ENCODE measurements at places on chromosomes 1 and 21.

DNA sequence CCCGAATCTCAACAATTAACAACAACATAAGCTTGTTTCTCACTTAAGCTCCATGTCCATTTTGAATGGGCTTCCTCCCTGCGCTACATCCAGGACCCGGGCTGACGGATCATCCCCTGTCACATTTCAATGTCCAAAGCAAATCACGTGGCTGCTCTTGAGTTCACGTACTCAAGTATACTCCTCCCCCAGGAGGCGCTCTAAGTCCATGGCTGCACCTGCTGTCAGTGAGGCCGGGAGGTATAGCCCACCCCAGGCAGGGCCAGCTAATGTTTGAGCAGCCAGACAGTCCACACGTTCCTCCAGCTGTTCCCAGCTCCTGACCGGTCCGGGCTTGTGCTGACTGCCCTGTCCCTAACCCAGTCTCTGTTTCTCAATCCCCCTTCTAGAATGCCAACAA lies 220.8 kb downstream of the SLC35F3 start:
- DNase-seq = no peak

- no peak for DNase-seq
Observed at GRCh38 chr1:213973129-213973528, 14.6 kb upstream of the PROX1 start.

DNA sequence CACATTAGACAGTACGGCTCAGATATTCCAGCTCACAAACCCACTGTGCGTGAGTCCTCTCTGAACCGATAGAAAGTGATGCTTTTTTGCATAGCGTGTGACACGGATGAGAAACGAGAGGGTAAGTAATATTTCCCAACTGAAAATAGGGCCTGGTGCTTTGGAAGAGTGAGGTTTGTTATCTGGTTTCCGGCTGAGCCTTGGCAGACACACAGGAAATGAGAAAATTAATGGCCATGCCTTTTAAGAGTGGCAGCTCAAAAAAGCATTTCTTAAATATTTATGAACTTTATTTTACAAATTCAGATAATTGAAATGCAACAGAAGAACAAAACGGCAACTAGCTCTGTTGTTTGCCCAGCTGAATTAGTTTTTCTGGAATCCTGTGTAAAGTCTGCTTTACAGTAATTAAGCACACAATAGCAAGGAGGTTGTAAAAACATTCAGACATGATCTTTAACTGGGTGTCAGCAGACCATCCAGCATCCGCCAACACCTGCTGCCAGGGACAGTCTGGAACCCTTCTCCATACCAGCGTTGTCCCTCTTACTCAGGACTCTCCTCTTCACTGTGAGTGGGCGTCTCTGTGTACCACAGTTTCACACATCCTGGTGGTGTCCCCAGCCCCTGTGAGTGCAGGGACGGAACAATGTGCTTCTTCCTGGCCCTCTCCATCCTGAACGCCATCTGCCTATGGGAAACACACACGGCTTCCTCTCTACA lies 155.4 kb downstream of the PGBD5 start:
- no peak for DNase-seq

GRCh38 chr1:178382372-178382771 lies 114.4 kb downstream of the CLEC20A start:
- DNase-seq = no peak

DNA sequence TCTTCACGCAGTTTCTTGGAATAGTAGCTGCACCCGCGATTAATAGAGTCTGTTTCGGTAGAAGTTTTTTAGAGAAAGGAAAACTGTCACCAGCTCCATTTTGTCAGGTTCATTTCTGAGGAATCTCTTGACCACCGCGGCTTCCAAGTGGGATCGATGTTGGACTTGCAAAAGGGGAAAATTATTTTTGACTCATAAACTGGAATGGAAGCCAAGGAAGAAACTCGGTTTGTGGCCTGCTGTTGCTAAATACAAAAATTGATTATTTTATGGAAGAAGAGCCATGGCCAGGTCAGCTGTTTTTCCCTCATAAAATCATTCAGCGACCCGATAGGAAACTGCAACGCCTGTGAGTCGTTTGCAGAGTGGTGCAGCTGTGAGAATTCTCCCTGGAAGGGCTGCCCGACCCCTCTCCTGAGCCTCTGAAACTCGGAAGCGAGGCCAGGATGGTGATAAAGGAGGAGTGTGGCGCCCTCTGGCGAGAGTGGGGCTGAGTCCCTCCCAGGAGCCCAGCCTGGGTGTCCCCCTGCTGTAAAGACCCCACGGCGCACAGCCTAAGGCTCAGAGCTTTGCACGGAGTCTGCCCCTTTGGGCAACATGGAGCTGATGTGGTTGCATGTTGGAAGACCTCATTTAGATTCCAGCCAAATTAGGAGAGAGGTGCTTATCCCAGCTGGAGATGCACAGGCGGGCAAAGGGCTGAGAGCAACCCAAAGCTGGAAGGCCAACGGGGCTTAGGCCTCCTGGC lies 83.6 kb upstream of the SLC25A33 start:
- peak; percentile 86 for DNase-seq

DNA sequence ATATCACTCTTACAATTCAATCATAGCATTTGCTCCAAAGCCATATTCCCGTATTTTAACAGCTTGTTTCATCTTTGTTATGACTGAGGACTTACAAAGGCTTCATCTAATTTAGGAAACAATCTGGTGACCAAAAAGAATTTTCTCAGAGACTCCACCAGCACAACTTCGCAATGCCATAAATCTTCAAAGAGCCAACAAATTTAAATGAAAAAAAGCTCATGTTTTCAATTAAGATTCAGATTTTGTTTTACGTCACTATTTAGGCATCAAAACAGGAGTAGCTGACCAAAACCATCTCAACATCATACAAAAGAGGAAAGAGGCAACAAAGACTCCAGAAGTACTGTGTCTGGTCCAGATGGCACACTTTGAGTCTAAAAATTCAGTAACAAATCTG lies 373.3 kb downstream of the TTLL7 start:
- no peak for DNase-seq

- DNase-seq = no peak
Observed at GRCh38 chr1:24960071-24960801, 30.2 kb upstream of the RUNX3 start.

GRCh38 chr21:39144191-39144590 lies 39.1 kb downstream of the PSMG1 start:
- DNase-seq = no peak

DNA sequence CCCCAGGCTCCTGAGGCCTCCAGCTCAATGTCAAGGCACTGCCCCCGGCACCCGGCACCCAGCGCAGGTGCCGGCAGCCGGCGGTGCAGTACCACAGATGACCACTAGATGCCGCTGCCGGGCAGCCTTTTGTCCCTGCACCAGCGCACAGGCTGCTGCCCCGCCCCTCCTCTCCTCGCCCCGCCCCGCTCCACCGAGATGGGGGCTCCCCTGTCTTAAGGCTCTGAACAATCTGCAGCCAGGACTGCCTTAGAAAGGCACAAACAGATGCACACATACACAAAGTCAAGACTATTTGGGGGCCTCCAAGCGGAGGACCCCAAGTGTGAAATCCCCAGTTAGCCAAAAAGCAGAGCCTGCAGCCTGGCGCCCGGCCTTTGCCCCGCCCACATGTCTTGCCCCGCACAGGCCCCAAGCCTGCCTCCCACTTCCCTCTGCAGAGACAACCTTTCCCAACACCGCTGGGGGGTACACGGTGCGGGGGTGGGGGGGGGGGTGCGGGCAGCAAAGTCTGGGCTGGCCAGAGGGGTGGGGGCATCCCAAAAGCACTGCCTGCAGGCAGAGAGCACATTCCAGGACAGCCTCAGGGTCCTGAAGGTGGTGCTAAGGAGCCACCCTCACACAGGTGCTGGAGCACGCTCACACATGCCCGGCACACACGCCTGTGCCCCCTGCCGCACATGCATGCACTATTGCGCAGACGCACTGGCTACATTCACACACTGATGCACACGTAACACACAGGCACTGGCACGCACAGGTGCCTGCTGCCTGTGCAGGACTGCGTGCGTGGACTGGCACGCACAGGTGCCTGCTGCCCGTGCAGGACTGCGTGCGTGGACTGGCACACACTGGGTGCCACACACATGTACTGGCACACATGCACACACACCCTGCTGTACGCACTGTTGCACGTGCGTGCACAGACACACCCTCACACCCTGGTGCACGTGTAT lies 37.1 kb downstream of the ARHGEF16 start:
- DNase-seq = peak; percentile 79

- DNase-seq = peak; percentile 29
Observed at GRCh38 chr1:81509594-81509993, 291.1 kb upstream of the ADGRL2 start.

GRCh38 chr1:114023377-114023776 lies 44.1 kb downstream of the OLFML3 start:
- DNase-seq = no peak

- no peak for DNase-seq
Observed at GRCh38 chr1:186772228-186772627, 56.5 kb upstream of the PLA2G4A start.

- no peak for DNase-seq
Observed at GRCh38 chr1:103942029-103942428, 192.3 kb downstream of the AMY1C start.

GRCh38 chr1:166322470-166322869 lies 155.7 kb upstream of the FAM78B start:
- no peak for DNase-seq

DNA sequence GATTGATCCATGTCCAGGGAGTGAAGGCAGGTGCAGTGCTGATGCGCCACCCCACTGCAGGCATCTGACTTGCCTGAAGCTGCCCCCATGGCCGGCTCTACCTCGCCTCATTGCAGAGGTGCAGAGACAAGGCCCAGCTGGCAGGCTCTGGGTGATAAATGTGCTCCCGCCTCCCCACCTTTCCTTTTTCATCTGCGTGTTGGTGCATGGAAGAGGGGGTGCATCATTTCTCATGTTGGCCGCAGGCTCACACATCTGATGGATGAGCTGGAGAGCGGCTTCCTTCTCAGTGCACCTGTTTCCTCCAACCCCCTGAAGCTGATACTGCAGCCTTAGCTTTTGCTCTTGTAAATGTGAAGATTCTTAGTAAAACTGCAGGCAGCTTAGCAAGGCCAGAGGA lies 306.0 kb upstream of the KAZN start:
- DNase-seq = no peak

GRCh38 chr21:45263534-45263933 lies 24.2 kb downstream of the POFUT2 start:
- DNase-seq = no peak

GRCh38 chr21:31683029-31683428 lies 23.5 kb downstream of the SOD1 start:
- no peak for DNase-seq

- DNase-seq = no peak
Observed at GRCh38 chr1:204729516-204729915, 44.0 kb upstream of the LRRN2 start.

DNA sequence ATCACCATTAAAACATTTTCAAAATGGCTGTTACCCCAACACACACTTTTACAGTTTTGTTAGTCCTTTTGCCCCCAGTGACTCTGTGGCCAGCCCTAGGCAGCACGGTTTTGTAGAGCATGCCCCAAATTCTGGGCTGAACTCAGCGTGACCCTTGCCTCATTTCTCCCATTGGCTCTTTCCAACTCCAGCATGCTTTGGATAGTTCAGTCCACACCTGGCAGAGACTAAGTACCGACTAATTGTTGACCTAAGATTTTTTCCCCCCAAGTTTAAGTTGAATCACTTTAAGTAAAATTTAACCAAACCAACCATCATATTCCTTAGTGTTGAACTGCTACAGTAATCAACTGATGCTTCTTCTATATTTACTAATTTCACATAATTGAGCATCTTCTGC lies 62.4 kb upstream of the LRRC8B start:
- no peak for DNase-seq

DNA sequence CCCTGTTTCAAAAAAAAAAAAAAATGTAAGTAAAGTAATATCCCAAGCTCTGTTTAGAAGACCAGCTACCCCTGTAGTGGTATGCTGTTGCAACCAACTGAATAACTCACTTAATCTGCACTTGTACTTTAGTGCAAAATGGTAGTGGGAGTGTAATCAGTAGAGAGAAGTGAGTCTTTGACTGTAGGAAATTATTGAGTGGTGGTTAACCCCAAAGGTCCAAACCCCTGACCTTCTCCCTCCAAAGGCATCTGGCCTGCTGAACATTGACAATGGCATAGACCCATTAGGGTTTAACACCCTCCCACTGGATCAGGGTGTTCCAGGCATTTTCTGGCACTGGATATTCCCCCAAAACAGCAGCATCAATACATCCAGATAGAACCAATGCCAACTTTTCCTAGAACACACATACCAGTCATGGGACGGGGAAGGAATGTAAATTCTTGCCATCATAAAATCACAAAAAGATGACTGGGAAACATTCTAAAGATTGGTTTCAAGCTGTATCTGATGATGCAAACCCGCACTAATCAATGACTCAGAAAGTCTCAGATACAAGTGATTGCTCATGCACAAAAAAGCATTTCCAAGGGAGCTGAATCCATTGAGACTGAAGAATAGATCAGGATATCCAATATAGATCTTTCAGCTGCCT lies 110.3 kb downstream of the MRPL39 start:
- DNase-seq = no peak

DNA sequence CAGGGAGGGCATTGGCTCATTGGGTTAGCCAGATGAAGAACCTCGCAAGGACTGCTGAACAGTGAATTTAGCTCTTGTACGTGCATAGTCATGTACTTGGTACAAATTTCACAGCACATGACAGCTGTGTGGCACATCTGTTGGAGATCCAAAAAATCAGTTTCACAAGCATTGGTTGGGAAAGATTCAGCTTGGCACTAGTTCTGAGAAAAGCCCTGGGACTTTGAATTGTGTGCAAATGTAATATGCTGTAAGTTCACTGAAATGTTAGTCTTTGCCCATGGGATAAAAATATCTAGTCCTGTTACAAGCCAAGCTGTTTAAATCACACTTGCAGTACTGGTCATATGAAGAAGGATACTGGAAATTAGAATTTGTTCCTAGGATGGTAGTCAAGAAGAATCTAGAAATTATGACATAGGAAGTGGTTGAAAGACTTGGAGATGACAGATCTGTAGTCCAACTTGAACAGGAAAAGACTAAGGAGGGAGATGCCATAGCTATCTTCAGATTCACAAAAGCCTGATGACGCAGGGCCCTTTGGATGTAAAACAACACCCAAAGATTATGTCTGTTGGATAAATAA lies 19.2 kb downstream of the LAMC2 start:
- DNase-seq = peak; percentile 59

DNA sequence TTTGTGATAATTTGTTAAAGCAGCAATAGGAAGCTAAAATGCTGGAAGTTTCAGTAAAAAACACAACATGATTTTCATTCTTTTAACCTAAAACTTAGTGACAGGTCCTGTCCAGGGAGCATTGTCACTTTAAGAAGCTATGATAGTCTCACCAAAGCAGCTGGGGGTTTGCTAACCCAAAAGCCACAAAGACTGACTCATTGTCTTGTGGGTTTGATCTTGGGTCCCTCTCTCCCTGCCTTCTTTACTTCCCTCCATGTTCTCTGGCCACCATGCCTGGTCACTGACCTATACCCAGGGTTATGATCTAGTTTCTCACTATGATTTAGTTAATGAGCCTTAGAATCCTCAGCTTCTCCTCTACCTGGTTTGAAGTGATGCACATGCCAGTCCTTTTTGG lies 213.5 kb upstream of the PTGFR start:
- no peak for DNase-seq

GRCh38 chr1:169368406-169368769 lies 393 bp downstream of the BLZF1 start:
- DNase-seq = no peak

Data from left hindlimb (tissue), 1 donor.